ENCODE measurements at places on chromosomes 1 and 21. TPM values are rescaled to one million over a fixed set of nuclear protein-coding genes. Genes with fewer than 3 reads are reported as not detected.

- no peak overlapping the region for H3K27ac ChIP-seq
- H3K27me3 ChIP-seq: no peaks in the 10 kb centered on the region
- DNase-seq: no peak
- no peak overlapping the region for H3K4me3 ChIP-seq
These were observed 48.4 kb upstream of the DNAJC6 start for GRCh38 chr1:65260851-65261473.

DNA sequence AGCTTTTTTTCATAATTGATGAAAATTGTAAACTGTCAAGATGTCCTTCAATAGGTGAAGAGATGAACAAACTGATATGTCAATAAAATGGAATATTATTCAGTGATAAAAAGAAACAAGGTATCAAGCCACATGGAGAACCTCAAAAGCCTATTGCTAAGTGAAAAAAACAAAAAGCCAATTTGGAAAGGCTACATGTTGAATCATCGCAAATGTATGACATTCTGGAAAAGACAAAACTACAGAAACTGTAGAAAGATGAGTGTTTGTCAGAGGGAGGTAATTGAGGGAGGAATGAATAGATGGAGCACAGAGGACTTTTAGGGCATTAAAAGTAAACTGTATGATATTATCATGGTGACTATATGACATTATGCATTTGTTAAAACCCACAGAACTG lies 34.5 kb upstream of the USP25 start:
- H3K27me3 ChIP-seq: no peaks in the 10 kb centered on the region
- no peak for DNase-seq
- no peak overlapping the region for H3K27ac ChIP-seq
- H3K4me3 ChIP-seq: no peak overlapping the region
- peaks cover 9% of the 10 kb centered on the region for H3K4me1 ChIP-seq

GRCh38 chr1:111520053-111520452 lies 16.6 kb upstream of the ADORA3 start:
- no peaks in the 10 kb centered on the region for H3K27me3 ChIP-seq
- H3K4me3 ChIP-seq: no peak overlapping the region
- 0 out of 2 replicates have a peak, but pooled peaks cover 3% of the 10 kb centered on the region for H3K4me1 ChIP-seq
- DNase-seq: no peak
- H3K36me3 ChIP-seq: no peaks in the 10 kb centered on the region

DNA sequence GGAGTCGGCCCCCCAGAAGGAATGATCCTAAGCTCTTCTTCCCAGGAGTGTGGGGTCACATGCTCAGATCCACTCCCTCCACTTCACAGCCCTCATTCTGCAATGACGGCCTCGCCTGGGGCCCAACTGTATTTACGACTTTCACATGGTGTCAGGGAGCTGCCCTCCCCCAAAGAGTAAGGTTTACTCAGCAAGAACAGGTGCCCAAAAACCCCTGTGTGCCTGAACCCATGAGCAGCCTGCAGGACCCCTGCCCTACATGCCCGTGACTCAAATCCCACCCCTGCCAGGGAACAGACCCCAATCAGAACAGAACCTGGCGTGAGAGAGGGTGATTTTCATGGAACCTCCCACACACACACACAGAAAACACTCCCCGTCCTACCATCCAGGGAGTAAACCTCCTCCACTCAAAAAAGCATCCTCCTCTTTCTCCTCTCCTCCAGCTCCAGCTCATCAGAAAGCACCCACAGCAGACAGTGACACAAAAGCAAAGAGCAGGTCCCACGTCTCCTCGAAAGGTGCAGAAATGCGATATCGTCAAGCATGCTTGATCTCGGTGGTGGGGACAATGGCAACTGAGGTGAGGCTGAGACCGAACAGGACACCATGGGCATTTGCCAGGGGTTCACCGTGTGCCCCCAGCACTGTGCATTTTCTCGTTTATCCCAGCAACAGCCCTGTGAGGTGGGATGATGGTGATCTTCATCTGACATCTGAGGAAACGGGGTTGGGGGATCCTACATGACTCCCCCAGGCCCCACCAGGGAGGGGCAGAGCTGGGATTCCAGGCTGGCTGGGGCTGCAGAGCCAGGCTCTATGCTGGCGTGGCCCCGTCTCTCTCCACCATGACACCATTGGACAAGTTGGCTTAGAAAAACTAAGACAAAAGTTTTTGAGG lies 397.9 kb downstream of the NPHP4 start:
- no peaks in the 10 kb centered on the region for H3K27me3 ChIP-seq
- H3K4me1 ChIP-seq: peaks cover 5% of the 10 kb centered on the region
- H3K36me3 ChIP-seq: no peaks in the 10 kb centered on the region
- H3K27ac ChIP-seq: no peak overlapping the region
- no peak for DNase-seq

GRCh38 chr1:3530926-3531818 lies 76.7 kb downstream of the ARHGEF16 start:
- H3K27me3 ChIP-seq: no peaks in the 10 kb centered on the region
- H3K36me3 ChIP-seq: no peaks in the 10 kb centered on the region
- DNase-seq: peak; percentile 87
- peaks cover 18% of the 10 kb centered on the region for H3K4me1 ChIP-seq
- peak overlapping the region; percentile 55 for H3K4me3 ChIP-seq

- no peaks in the 10 kb centered on the region for H3K4me1 ChIP-seq
- no peaks in the 10 kb centered on the region for H3K36me3 ChIP-seq
These were observed 200.1 kb downstream of the AMY1C start for GRCh38 chr1:103949779-103950178.

- H3K4me1 ChIP-seq: no peaks in the 10 kb centered on the region
- DNase-seq: no peak
- H3K36me3 ChIP-seq: no peaks in the 10 kb centered on the region
- H3K27ac ChIP-seq: no peak overlapping the region
These were observed 24.7 kb downstream of the KIAA0040 start for GRCh38 chr1:175167861-175168260.

IL19 gene
- not detected for total RNA-seq
